ENCODE measurements at places on chromosomes 2 and 18.

DNA sequence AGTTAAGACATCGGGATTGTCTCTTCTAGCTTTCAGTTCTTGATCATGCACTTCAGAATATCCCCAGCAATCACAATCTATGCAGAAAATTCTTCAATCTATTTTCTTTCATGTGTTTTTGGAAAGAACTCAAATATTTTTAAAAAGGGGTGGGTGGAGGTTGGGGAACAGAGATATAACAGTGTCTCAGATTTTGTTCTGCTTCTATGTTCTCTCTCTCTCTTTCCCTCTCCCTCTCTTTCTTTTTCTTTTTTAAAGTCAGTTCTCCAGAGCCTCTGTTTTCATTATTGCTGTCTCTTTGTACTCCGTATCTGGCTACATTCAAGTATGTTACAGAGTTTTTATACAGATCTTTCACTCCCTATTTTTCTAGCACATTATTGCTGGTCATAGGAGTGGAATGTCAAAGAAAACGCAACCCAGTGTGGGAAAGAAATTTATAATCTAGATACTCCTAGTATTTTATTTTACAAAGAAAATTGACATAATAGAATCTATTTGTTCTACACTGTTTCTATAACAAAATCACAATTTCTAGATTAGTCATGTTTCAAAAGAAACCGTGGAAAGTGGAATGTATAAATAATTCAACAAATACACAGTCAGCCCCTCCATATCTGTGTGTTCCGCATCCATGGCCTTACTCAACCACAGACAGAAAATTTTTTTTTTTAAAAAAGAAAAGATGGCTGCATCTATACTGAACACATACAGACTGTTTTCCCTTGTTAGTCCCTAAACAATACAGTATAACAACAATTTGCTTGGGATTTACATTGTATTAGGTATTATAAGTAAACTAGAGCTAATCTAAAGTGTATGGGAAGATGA is 11.2 kb upstream of the NEMP2 start:
- no peak for DNase-seq

DNA sequence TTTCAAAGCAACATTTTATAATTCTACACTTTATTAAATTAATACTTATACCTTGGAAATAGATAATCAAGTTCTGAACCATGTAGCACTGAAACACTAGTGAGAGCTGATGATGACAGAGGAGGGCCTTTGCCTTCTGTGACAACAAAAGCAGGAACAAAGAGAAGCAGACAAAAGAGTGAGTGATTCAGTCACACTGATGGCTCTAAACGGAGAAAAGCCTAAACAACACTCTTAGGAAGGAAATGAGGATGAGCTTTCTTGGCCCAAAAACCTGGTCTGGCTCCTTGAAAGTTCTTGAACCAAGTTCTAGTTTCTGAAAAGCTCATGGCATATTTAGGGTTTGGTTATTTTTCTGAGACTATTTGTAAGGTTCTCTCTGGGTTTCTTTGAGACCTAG is 271.9 kb downstream of the DPP10 start:
- DNase-seq, result no peak

DNA sequence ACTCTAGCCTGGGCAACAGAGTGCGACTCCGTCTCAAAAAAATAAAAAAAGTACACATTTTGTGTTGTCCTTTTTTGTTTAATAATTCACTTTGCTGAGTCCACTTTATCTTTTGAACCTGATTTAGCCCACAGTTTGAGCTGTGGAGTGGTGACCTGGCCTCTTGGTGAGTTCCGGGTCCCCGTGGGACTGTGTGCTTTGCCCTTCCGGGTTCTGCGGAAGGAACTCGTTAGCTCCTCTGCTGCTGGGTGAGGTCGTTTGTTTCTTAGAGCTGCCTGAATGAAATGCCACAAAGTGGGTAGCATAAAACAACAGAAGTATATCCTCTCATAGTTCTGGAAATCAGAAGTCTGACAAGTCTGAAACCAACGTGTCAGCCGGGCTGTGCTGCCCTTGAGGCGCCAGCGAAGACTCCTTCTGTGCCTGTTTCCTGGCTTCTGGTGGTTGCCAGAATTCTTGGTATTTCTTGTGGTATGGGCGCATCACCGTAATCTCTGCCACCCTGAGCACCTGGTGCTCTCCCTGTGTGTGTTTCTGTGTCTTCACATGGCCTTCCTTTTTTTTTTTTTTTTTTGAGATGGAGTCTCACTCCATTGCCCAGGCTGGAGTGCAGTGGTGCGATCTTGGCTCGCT is 3.5 kb downstream of the EFHD1 start:
- no peak for DNase-seq

DNA sequence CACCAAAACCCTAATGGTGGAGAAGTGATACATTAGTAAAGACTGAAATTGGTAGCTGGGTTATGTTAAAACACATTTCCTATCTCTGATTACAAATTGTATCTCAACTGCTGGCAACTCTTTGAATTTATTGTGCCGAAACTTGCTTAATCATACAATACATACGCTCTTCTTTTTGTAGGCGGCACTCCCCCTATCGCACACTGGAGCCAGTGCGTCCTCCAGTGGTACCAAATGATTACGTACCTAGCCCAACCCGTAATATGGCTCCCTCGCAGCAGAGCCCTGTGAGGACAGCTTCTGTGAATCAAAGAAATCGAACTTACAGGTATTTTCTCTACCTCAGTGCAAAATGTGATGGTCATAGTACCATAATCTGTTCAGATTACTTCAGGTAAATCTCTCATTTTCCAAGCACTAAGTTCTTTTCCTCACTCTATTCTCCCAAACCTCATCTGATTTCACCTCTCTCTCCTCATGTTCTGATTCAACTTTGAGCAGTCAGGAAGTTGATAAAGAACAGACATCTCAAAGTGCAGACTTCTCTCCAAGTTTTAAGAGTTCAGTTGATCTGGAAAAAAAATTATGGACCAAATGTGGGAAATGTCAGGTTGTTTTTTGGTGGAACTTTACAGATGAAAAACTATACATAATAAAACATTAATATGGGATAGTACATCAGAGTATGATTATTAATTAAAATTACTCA is 66.5 kb downstream of the ABI2 start:
- DNase-seq, result no peak

DNA sequence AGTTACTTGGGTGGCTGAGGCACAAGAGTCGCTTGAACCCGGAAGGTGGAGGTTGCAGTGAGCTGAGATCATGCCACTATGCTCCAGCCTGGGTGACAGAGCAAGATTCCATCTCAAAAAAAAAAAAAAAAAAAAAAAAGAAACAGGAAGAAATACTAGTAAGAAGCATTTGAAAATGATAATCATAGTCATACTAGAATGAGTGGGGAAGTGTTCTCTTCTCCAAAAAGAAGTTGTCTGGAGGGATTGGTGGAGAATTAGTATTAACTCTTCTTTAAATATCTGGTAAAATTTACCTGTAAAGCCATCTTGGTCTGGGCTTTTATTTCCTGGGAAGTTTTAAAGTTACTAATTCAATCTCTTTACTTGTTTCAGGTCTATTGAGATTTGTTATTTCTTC is 131.8 kb downstream of the FAM210A start:
- no peak for DNase-seq

DNA sequence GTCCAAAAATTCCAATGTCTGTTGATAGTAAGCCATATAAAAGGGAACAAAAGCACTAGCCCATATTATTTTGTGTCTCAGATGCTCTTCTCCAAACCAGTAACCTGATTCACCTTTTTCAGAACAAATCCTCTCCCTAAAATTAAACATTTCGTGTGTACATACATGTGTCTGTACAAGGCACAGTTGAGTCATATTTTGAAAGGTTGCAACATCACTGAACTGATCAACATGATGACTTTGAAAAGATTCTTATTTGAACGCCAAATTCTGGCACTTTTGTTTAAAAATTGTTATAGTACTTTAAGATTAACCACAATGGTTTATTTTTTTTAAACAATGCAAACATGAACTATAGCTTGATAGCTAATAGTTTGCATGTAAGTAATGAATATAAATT is 102.5 kb downstream of the RIT2 start:
- DNase-seq, result no peak

DNA sequence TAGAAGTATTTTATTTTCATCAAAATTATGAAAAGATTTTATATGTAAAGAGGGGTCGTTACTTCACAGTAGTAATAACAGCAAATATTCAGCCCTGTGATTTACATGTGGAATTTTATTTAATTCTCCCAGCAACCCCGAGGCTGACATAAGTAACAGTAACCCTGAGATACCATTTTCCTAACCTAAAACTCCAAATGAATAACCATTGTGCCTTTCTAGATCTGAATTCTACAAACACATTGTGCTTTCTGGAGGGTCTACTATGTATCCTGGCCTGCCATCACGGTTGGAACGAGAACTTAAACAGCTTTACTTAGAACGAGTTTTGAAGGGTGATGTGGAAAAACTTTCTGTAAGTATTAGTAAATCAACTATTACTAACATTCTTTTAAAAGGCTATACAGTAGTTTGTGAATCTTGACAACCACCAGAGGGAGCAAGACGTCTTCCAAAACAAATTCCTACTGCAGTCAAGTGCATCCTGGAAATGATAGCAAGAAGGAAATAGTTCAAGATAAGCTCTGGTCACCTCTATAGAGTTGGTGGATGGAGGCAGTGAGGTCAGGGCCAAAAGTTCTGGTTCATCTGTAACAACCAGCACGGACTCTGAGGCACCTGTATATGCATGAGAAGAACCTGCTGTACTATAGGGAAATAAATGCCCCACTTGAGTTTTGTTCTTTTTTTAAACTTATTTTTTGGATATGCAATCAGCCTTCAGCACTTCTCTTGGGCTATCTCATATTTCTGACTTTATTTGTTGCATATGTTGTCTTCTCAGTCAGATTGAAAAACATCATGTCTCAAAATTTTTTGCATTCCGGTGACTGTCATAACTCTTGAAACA is 37.4 kb downstream of the ACTR2 start:
- no peak for DNase-seq

GRCh38 chr2:235378246-235378645 is 115.6 kb upstream of the AGAP1 start:
- no peak for DNase-seq

GRCh38 chr2:11805920-11806319 is 59.5 kb downstream of the LPIN1 start:
- no peak for DNase-seq

DNA sequence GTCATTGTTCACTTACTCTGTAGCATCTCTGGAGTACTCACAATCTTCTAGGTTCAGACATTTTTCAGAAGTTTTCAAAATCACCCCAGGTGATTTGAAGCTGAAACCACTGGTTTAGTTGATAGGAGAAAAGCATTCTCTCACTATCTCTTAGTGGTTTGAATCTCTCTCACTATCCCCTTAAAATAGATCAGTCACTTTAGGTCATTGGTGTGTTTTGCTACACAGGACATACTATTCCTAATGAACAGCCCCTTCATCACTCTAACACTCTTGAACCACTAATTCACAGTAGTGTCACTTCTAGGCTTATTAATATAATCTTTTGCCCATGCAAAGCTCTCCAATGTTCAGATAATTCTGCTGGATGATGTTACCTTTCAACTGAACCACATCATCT is 34.5 kb downstream of the LYPD6 start:
- no peak for DNase-seq

- DNase-seq, result peak; percentile 69
Observed at GRCh38 chr18:62717169-62717924, 2.0 kb downstream of the PHLPP1 start.

- no peak for DNase-seq
Observed at GRCh38 chr2:186554429-186554828, 35.4 kb upstream of the ITGAV start.

- no peak for DNase-seq
Observed at GRCh38 chr18:58227361-58227930, 183.4 kb downstream of the NEDD4L start.

- DNase-seq, result no peak
Observed at GRCh38 chr2:174762464-174762863, 1.8 kb downstream of the CHRNA1 start.

DNA sequence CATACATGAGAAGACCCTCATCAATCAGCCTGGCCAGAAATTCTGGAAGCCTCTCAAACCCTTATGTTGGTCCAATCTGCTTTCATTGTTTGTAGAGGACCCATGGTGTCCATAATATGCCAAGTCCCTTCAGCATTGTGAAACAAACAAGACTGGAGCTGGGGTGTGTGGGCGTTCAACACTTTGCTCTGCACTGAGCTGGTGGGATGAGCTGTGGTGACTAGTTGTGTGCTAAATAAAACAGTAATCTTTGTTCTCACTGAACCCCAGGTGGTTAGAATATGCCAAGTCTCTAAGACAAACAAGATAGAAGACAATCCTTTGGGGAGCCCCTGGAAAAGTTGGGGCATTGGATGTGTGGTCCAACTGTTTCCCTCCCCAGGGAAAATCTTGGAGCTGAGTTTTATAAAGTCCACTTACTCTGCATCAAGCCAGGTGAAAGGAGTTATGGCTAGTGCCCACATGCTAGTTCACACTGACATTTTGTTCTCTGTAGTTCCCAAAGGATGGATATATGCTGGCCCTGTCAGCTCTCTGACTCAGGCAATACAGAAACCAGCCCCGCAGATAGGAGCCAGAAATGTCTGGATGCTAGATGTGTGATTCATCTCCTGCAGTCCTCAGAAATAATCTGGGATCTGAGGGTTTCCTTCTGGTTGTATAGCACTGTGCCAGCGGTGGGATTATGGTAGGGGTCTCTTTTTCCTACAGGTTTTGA is 260.2 kb downstream of the TMX3 start:
- DNase-seq, result no peak

DNA sequence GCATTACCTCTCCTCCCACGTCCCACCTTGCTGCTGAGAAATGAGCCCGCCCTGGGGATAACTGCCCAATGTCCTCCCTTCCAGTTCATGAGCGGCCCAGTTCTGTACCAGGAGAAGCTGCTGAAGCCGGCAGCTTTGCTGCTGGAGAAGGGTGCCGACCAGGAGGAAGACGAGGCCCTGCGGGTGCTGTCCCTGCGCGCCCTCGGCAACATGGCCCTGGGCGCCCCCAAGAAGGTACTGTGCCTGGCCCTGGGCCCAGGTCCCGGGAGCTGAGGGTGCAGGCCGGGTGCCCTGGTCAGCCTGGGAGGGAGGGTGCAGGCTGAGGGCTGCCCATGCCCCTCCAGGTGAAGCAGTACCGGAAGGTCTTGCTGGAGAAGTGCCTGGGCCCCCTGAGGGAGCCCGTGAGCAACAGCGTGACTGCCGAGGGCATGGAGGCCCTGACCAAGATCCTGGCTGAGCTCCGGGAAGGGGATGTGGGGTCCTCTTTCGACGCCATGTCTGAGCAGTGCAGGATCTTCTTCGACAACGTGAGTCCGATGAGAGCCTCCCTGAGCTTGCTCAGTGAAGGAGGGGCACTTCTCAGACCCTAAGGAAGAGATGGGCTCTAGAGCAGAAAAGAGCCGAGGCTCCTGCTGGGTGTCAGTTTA is 25.7 kb downstream of the HJURP start:
- DNase-seq, result peak; percentile 38

- no peak for DNase-seq
Observed at GRCh38 chr2:157866666-157867642, 9.2 kb downstream of the ACVR1 start.
